NCI-H1930 (cell line): ENCODE measurements at places on chromosomes 12 and 14.

DNA sequence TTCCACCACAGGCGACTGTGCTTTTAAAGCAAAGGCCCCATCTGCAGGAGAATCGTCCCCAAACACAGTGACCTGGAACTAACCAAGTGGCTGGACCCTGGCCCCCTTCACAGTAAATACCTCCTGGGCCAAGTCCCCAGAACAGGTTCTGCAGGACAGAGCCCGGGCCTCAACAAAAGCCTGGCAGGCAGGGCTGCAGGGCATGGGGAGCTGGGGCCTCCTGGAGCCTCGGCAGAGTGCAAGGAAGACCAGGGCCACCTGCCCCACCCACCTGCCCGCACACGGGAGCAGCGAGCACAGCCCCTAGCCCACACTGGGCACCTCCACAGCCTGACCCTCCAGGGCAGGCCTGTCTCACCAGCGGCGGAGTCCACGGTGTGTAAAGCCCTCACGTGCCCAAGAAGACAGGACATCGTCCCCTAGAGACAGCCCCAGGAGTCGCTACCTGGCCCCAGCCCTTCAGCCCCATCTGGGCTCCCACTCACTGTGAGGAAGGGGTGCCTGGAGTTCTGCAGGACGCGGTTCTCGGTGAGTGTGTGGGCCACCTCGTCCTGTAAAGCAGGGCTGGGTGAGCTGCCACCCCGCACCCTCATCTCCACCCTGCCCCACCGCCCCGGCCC is 21.0 kb downstream of the AKT1 start:
- no peak for DNase-seq

DNA sequence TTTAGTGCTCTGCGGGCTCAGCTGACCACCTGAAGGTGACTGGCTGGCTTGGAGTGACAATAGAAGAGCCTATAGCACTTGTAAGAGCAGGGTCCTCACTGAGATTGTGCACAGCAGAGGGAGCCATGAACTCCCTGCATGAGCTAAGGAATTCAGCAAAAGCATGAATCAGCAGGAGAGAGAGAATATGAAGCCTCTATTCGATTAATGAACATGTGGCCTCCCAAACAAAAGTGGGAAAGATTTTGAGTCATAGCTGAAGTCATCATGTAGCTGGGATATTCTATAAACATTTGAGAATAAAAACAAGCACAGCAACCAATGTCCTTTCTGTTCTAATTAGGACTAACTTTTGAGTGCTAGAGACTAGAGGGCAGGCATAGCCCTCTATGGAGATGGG is 626.6 kb downstream of the DIO2 start:
- DNase-seq, result no peak

DNA sequence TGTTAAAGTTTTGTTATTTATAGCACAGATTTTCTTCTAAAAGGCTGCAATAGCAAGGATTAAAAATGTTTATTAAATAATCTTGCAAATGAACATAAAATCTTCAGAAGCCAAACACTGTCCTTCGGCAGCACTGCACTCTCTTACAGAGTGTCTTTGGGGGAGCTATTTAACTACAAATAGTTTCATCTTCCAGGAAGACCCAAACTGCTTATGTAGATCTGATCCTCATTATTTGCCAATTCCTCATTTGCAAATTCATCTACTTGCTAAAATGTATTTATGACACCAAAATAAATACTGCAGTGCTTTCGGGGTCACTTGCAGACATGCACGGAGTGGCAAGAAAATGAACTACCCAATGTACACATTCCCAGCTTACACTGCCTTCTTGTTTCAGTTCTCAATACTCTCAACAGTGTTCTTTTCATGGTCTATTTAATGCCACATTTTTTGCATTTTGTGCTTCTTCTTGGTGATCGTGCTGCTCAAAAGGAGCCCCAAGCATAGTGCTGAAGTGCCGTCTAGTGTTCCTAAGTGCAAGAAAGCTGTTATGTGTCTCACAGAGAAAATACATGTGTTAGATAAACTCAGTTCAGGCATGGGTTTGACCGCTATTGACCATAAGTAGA is 128.1 kb downstream of the PRKD1 start:
- DNase-seq, result no peak

DNA sequence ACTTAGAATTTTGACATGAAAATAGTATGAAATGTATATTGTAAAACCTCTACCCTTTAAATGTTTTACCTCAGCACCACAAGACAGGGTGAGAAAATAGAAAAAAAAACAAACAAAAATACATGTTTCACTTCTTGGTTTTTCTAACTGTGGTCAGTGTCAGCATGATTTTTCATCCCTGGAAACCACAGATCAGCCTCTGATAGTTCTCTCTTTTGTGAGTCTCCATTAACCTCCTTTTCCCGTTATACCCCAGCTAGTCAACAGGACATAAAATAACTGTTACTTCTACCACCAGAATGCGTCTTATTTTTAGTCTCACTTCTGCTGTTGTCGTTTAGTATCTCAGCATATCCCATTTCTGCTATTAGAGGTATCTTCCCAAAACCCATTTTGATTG is 48.3 kb upstream of the KCNMB4 start:
- no peak for DNase-seq

GRCh38 chr12:96183734-96184370 is 10.3 kb upstream of the ELK3 start:
- DNase-seq, result no peak
